ENCODE measurements at places on chromosomes 5 and 9. TPM values are rescaled to one million over a fixed set of nuclear protein-coding genes. Genes with fewer than 3 reads are reported as not detected.

DNA sequence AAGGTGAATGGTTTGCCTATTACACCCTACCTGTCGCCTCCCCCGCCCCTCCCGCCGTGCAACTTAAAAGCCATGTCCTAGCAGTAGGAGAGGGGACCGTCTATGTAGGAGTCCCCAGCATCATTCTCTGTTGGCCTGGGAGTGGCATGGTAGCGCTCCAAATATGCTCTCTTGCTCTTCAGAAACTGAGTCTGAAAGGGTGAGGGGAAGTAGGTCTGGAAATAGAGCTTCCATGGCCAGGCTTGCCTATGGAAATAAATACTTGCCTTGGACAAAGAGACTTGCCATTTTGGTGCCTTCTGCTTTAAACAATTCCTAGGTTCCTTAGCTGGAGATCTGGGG, 1.4 kb downstream of the RGS7BP start:
- DNase-seq = no peak

DNA sequence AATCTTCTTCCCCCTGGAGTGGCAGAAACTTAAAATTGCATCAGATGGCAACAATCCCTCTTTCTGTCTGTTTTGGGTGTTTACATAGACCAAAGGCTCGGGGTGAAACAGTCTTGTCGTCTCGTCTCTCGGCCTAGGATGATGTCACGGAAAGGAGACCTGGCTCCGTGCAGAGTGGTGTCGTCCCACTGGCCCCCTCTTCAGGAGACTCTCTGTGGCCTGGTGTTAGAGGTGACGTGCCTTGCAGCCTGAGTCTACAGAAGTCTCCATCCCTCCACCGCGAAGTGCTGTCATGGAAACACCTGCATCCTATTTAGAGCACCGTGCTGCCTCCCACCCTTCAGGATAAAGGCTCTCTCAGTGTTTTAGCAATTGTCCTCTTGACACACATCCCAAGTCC, 409.7 kb downstream of the IRX1 start:
- DNase-seq = no peak

DNA sequence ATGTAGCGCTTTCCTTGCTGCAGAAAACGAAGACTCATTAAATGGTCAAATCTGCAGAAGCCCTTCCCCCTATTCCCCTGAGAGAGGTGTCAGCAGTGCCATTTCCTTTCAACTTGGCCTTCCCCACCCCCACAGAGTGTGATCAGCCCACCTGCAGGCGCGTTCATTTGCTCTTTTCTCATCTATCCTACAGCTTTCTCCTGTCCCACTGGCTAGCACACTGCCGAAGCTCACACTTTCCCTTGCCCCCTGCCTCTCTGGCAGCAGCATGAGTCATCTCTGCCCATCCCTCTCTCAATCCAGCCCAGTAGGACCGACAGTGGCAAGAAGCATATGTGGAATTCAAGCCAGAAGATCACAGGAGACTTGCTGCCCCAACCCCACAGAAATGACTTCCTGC, 213.8 kb downstream of the FAM114A2 start:
- DNase-seq = no peak

DNA sequence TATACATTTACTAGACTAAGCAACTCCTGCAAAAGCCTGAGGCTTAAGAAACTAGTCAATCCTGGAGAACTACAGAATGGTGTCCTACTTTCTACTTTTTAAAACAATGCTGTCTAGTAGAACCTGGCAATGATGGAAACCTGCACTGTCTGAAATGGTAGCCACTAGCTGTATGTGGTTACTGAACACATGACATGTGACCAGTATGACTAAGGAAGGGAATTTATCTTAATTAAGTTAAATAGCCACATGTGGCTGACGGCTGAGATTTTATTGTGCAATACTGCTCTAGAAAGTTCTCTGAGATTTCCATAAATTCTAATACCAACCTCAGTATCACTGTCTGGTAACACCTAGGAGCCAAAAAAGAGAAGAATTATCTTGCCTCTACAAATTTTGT, 44.9 kb upstream of the RAPGEF6 start:
- peak; percentile 75 for DNase-seq

DNA sequence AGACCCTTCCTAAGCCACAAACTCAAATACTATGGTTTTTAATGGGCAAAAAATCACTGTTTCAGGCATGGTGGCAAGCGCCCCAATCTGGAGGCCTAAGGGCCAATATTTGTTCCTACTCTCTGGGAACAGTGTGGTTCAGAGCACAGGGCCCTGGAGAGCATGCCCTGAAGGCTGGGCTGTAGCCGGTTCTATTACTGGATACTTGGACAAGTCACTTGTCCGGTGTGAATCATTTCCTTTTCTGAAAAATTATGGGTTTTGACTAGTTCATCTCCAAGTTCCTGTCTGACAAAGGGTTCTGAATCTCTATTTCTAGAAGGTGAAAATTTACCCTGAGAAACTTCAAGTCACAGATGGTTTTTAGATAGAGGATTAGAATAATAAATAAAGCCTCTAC, 75.0 kb downstream of the OTULIN start:
- no peak for DNase-seq

DNA sequence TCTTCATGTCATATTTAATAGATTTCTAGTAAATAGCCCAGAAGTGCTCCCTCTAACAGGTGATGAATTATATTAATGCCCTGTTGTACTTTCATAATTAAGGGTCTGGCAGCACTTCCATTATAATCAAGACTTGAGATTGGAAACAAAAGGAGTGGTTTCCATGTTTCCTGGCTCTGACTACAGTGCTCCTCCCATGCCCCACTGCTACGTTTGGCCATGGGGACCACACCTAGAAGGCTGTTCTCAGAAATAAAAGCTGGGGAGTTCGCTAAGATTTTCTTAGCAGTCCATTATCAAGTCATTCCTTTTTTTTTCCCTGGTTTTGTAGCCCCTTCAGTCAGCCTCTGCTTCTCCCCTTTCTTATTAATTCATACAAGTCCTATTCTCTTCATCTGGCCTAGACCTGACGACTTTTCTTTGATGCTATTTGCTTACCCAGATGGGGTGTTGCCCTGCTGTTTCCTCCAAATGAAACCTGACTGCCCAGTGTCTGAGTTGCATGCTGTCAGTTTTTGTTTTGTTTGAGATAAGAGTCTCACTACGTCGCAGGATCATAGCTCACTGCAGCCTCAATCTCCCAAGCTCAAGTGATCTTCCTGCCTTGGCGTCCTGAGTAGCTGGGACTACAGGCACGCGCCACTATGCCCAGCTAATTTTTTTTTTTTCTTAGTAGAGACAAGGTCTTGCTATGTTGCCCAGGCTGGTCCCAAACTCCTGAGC, 312.1 kb upstream of the EFNA5 start:
- no peak for DNase-seq

DNA sequence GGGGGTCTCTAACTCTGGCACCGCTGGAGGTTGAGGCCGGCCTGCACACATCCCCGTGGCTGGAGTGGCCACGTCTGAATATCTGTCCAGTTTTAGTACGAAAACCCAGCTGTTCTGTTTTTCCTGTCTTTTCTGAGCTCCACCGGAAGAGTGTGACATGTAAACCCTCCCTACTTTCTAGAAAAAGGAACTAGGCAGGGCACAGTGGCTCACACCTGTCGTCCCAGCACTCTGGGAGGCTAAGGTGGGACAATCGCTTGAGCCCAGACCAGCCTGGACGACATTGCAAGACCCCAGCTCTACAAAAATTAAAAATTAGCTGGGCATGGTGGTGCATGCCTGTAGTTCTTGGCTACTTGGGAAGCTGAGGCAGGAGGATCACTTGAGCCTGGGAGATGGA, 8.2 kb upstream of the PHYKPL start:
- no peak for DNase-seq

DNA sequence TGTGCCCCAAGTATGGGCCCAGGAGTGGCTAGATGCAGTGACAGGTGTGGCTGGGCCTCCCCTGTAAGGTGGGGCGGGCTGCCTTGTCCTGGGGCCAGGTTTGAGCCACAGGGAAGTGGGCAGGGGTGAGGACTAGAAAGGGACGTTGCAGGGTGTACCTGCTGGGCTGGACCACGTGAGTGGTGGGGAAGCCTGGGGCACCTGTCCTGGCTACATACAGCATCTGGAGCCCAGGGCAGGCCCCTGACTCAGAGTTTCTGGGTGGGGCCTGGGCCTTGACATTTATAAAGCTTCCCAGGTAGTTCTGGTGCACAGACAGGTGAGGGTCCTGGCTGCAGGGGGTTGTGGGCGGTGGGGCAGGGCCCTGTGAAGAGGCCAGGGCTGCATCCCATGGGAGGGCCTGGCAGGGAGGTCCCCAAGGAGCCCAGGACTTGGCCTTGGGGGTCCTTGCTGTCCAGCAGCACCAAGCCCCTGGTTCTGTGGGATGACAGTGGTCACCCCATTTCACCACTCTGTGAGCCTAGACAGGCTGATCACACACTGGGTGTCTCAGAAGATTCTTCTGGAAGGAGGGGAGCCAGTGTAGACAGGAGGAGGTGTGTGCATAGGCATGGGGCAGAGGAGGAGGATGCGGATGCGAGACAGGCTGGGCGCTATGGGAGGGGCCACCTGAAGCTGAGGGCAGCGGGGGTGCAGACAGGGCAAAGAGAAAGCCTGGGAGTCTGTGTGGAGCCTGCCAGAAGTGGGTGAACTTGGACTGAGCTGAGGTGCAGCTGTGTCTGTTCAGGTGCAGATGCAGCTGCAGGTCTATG, 94.0 kb downstream of the PHF2 start:
- DNase-seq = no peak

GRCh38 chr5:68182094-68182493, 33.5 kb upstream of the PIK3R1 start:
- no peak for DNase-seq

- no peak for DNase-seq
These were observed 164.1 kb downstream of the CFAP90 start for GRCh38 chr5:7686794-7687193.

GRCh38 chr5:172150514-172151425, 37.3 kb downstream of the STK10 start:
- DNase-seq = no peak

DNA sequence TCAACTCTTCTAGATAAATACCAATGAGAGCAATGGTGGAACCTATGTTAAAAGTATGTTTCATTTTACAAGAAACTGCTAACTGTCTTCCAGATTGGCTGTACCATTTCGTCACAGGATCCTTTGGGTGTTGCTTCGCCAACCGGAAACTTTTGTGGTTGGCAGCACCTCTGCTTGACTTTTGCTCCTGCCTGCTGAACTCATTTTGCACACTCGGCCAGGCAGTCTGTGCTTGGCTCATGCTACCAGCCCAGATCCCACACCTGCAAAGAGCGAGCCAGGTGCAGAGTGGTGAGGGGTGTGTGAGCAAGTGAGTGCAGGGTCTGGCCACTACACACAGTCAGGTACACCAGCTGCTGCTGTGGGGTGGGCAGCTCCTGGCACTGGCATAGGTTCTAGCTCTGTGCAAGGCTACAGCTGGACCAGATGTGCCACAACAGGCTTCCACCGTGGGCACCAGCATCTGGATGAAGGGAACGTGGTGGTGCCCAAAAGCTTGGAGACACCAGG, 422.3 kb downstream of the PRR16 start:
- no peak for DNase-seq

DNA sequence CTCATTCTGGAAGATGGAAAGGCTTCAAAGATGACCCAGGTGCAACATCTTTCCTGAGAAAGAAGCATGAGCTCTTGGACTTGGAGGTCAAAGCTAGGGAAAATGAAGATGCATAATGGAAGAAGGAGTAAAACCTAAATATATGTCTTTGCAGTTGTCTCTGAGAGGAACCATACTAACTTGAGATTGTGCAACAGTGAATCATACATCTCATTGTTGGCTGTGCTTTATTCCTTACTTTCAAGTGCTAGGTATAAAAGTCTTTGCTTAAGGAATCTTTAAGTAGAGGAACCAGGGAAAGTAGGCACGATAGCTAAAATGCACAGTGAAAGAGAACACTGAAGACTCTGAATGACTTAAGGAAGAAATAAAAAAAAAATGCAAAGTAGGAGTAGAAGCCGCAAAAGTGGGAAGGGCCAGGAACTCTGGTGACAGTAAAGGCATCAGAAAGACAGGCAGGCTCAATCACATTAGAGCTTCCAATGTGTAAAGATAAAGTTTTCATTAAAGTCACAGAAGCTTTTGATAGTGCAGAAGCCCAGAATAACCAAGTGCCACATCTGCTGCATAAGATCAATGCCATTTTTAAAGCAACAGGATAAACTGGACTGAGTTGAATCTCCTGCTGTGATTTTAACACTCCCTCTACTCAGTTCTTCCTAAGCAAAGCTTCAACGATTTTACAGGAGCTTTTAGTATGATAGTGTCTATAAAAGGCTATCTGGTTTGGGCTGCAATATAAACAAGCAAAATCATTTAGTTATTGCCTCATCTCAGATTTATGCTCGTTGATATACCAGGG, 432.3 kb upstream of the EDIL3 start:
- DNase-seq = no peak

DNA sequence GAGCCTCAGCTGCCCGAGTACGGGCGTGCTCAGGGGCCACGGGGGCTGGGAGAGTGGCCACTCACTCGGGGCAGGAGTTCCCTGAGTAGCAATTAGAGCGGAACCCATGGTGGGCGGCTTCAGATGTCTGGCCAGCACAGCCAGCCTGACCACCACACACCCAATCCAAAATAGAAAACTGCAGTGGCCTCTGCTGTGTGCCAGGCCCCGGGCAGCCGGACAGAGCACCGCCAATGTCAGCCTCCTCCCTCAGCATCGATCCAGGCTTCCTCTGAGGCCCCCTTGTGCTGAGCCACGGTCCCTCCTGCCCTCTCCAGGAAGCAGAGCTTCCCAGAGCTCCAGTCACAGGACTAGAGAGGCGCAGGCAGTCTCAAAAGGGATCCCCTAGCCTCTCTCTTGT, 2.7 kb downstream of the ADAMTS2 start:
- DNase-seq = no peak

GRCh38 chr9:130040984-130041647, 1.9 kb downstream of the FNBP1 start:
- DNase-seq = no peak

GRCh38 chr5:174307656-174308271, 262.3 kb downstream of the NSG2 start:
- DNase-seq = no peak

DNA sequence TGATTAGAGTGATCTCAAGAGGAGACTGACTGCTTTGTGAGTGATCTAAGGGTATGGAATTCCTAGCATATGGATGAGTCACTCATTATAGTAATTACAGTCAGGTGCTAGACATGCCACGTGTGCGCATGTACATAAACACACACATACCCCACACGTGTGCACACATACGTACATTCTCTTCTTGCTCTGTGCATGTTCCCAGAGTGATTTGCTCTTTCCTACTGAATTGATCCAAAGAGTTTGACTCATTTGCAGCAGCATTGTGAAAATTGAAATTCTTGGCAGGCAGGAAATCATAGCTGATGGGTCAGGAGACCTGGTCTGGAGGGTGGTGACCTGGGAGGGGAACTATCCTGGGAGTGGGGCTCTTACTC, 63.8 kb downstream of the ANGPTL2 start:
- no peak for DNase-seq

GLRA1 gene
- total RNA-seq = not detected

ANKRD18A gene
- total RNA-seq = 2.7 TPM

PRLR gene
- total RNA-seq = 0.35 TPM

HCN1 gene
- not detected for total RNA-seq

CDC25C gene
- total RNA-seq = 17.6 TPM

SREK1 gene
- 19.0 TPM for total RNA-seq

CSF2 gene
- total RNA-seq = 13.2 TPM

PCDHGA3 gene
- total RNA-seq = 0.52 TPM

FOXD4L3 gene
- total RNA-seq = not detected

OTP gene
- not detected for total RNA-seq

ANKRD33B gene
- total RNA-seq = 2.3 TPM

SOX30 gene
- 0.23 TPM for total RNA-seq

SPINK4 gene
- total RNA-seq = not detected

INSL6 gene
- not detected for total RNA-seq
